ENCODE measurements at places on chromosomes 12 and 14.

- peak; percentile 48 for DNase-seq
Observed at GRCh38 chr12:57135527-57136326, 7.4 kb downstream of the LRP1 start.

DNA sequence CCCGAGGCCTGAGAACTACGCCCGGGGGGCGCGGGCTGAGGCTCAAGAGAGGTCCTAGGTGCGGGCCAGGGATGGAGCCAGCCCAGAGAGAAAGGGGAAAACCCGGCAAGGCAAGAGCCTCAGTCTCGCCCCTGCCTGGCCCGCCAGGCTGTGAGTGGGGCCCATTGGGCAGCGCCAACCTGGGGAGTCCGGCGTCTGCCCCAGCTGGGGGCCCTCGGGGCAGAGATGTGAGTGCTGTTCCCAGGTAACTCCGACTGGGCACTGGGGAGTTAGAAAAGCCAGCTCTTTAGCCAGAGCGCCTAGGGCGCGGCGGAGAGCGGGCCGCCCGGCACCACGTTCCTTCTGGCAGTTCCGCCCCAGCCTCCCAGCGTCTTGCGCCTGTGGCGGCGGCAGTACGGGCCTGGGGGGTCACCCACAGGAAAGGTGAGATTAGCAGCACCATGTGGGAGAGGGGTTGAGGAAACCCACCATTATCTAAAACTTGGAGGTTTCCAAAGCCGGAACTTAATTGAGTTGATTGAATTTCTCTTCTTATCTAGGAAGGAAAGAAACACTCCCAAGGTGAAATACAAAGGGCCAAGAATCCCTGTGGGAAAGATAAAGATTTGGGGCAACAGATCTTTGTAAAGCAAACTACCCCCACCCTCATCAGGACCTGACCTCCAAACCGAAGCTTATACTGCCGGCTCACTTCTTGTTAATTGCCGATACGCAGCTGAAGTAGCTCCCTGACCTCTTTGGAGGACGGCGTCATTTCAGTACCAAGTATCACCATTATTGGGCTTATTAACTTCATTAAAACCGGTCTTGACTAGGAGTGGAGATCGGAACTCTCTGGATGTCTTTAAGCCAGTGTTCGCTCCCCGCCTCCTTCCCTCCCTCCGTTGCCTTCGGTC is 11.6 kb downstream of the OTX2 start:
- no peak for DNase-seq

DNA sequence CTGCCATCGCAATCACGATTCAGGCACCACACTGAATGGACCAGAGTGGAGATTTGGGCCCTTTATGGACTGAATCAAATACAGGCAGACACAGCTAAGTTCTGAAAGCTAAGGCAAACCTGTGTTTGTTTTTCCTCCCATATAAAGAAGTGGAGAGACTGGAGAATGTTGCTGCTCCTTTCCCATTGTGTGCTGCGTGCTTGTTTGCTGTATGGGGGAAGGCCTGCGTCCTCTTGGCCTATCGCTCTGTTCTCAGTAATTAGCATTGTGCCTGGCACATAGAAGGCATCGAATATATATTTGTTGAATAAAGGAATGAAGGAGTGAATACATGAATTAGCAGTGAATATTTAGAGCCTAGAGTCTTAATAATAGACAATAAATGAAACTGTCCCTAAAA is 12.4 kb downstream of the ST8SIA1 start:
- DNase-seq = no peak

- no peak for DNase-seq
Observed at GRCh38 chr12:27498761-27499160, 25.2 kb upstream of the PPFIBP1 start.

DNA sequence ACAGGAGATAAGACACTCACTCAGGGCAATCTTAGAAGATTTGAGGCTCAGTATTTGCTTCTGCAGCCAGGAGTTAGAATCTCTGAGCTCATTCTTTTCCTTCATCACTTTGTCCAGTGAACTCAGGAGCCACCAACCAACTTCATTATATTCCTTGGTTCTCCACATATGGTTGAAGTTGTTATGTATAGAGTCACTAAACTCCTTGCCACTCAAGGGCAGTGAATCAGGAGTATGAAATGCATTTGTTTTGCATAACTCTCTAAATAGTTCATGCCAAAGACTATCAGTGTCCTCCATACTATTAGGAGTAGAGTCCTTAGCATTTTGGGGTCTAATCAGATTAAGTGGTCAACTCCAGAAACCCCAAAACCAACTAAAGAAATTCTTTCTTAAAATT is 150.6 kb downstream of the CCDC59 start:
- no peak for DNase-seq

GRCh38 chr12:92829686-92830282 is 99.3 kb downstream of the EEA1 start:
- DNase-seq = no peak

DNA sequence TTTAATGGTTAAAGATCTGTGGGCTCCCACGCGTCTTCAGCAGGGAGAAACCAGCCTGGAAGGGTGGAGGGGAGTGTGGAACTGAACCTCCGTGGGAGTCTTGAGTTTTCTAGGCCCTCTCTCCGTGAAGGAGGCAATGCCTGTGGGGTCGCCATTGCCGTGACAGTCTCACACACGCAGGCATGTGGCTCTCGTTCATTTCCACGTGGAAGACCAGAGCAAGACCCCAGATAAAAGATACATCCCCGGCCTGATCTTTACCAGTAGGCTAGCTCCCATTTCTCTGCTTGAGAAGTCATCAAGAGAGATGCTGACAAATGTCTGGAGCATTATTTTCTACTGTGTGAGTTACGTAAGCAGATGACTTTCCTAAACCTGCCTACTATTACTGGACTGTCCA is 491.7 kb upstream of the LMO3 start:
- DNase-seq = no peak

GRCh38 chr14:68987653-68988036 is 8.5 kb upstream of the ACTN1 start:
- no peak for DNase-seq

DNA sequence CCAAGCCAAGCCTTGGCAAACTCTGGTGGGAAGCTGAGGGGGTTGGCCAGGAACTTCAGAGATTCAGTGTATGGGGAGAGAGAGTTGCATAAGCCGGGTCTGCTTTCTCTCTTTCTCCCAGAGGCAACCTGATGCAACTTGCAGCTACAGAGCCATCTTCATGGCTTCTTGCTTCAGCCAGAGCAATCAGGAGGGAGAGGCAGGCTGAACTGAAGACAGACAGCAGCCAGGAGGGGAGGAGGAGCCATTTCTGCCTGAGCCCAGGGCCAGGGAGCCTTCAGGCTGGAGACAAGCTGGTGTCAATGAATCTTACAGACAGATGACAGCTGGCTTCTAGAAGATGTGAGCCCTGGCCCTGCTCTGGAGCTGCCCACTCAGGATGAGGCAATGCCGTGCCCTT is 18.7 kb downstream of the NPC2 start:
- no peak for DNase-seq
